ENCODE measurements at places on chromosomes 2 and 18. TPM values are rescaled to one million over a fixed set of nuclear protein-coding genes. Genes with fewer than 3 reads are reported as not detected.

The HTRA2 gene
- 51.7 TPM for total RNA-seq

The B3GNT7 gene
- total RNA-seq, result 7.2 TPM

The GATA6 gene
- 0.51 TPM for total RNA-seq

The CNGA3 gene
- total RNA-seq, result not detected

The RBM43 gene
- 1.7 TPM for total RNA-seq

The MBOAT2 gene
- 4.5 TPM for total RNA-seq

The WDPCP gene
- total RNA-seq, result 3.5 TPM

The EDAR gene
- not detected for total RNA-seq

The AQP12B gene
- not detected for total RNA-seq

The PRKAG3 gene
- total RNA-seq, result not detected

The SLC66A2 gene
- 33.2 TPM for total RNA-seq

The POLR1B gene
- 17.1 TPM for total RNA-seq

The ASB18 gene
- total RNA-seq, result not detected

The MALL gene
- 64.3 TPM for total RNA-seq

The COL4A4 gene
- not detected for total RNA-seq

The MYL12A gene
- total RNA-seq, result 1,001 TPM

The HOXD9 gene
- 16.8 TPM for total RNA-seq

The ARHGAP25 gene
- total RNA-seq, result 11.9 TPM

The TMEM163 gene
- total RNA-seq, result 0.13 TPM

The CFC1 gene
- not detected for total RNA-seq

The TCF23 gene
- total RNA-seq, result not detected

The CFAP221 gene
- not detected for total RNA-seq

The STK16 gene
- total RNA-seq, result 14.5 TPM

The CYP27C1 gene
- under 0.01 TPM for total RNA-seq

The CCDC141 gene
- 1.5 TPM for total RNA-seq

The ASXL3 gene
- 0.76 TPM for total RNA-seq

All from dermis microvascular lymphatic vessel endothelial cell (primary cell).